Mesenchymal stem cell (in vitro differentiated cells and primary cell): ENCODE measurements at places on chromosomes 11 and 22.

DNA sequence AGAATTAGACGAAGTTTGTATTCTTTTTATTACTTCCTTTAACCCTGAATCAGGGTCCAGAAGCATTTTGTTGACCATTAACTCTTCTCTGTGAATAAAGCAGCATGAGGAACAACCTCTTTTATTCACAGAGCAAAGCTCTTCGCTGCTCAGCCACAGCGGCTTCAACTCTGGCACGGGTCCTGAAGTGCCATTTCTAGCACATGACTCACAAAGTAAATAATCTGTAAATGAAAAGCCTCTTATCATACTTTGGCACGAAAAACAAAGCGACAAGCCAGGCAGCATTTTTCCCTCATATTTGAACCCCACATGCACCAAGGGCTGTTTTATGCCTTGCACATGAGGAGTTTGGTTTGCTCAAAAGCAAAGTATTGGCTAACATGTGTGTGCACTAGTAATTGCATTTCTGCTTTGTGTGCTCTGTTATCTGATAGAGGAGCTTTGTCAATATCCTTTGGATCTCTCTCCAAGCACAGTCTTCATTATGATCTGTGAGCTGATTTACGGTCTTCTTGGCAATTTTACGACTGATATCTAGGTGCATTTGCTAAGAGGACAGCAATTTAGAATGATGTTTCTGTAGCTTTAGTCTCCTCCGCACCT lies 33.0 kb upstream of the APOBEC3A start:
- H3K4me1 ChIP-seq, result peaks cover 9% of the 10 kb centered on the region
- peaks cover 9% of the 10 kb centered on the region for H3K27me3 ChIP-seq
- peak overlapping the region; percentile 89 for H3K27ac ChIP-seq
- H3K36me3 ChIP-seq, result no peaks in the 10 kb centered on the region
- DNase-seq, result peak; percentile 78

- no peak for DNase-seq
- H3K27me3 ChIP-seq, result peaks cover 7% of the 10 kb centered on the region
- H3K4me3 ChIP-seq, result no peak overlapping the region
- H3K27ac ChIP-seq, result no peak overlapping the region
- peaks cover 24% of the 10 kb centered on the region for H3K4me1 ChIP-seq
These were observed 36.5 kb upstream of the CELSR1 start for GRCh38 chr22:46573781-46574437.

DNA sequence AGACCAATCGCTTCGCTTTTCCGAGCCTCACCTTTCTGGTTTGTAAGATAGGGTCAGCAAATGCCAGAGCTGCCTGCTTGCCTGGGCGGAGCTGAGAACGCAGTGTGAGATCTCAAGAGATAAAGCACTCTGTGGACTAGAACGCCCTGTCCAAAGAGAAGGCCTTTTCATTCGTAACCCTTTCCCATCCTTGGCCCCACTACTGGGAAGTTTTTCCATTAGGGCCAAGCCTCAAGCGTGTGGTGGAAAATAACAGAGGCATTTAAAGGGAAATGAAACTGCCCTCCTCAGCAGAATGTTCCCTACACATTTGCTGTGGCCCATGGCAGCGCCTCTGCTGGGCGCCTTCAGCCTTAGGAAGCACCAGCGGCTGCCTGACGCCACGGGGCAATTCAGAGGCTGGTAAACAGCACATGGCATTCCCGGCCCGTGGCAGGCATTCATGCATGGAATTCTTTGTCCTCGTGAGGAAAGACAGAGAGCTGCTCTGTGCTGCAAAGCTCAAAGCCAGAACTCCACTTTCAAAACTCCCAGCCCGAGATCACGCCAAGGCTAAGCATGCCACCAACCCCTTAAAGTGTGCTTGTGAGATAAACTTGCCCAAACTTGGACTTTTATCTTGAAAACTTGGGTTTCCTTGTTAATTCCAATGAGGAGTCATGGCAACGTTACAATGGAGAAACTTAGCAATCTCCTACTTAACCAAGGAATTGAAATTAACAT lies 38.1 kb downstream of the AHNAK start:
- no peaks in the 10 kb centered on the region for H3K36me3 ChIP-seq
- H3K4me3 ChIP-seq, result peak overlapping the region; percentile 54
- H3K4me1 ChIP-seq, result peaks cover 30% of the 10 kb centered on the region
- H3K27me3 ChIP-seq, result no peaks in the 10 kb centered on the region
- peak; percentile 92 for DNase-seq

GRCh38 chr22:49992921-49993648 lies 19.5 kb downstream of the IL17REL start:
- no peak overlapping the region for H3K4me3 ChIP-seq
- no peaks in the 10 kb centered on the region for H3K36me3 ChIP-seq
- H3K27ac ChIP-seq, result no peak overlapping the region
- peaks cover 6% of the 10 kb centered on the region for H3K27me3 ChIP-seq
- peaks cover 7% of the 10 kb centered on the region for H3K4me1 ChIP-seq
- DNase-seq, result peak; percentile 57

DNA sequence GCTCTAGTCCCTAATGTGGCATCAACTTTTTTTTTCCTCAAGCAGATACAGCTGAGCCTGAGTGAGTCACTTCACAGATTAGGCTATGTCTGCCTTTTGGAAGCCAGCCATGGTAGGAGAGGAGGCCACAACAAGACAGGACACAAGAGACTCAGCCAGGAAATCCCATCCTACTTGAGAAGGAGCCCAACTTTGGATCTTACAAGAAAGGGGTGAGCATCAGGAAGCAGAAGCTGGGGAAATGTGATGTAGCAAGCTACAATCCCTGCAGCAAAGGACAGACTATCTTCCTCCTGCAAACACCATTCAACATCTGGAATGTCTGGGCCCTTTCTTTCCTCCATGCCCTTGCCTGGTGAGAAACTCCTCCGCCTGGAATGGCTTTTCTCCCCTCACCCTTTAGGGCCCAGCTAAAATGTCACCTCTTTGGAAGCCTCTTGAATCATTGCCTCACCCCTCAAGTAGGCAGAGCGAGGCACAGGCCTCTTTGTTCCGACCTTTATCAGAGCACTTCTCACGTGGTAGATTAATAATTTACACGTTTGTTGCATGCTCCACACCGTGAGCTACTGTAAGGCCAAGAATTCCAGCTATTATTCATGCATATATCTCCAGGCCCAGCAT lies 156.4 kb upstream of the PITPNB start:
- H3K27me3 ChIP-seq, result no peaks in the 10 kb centered on the region
- peak; percentile 82 for DNase-seq
- H3K4me3 ChIP-seq, result no peak overlapping the region
- H3K36me3 ChIP-seq, result peaks cover 15% of the 10 kb centered on the region
- peaks cover 7% of the 10 kb centered on the region for H3K4me1 ChIP-seq

DNA sequence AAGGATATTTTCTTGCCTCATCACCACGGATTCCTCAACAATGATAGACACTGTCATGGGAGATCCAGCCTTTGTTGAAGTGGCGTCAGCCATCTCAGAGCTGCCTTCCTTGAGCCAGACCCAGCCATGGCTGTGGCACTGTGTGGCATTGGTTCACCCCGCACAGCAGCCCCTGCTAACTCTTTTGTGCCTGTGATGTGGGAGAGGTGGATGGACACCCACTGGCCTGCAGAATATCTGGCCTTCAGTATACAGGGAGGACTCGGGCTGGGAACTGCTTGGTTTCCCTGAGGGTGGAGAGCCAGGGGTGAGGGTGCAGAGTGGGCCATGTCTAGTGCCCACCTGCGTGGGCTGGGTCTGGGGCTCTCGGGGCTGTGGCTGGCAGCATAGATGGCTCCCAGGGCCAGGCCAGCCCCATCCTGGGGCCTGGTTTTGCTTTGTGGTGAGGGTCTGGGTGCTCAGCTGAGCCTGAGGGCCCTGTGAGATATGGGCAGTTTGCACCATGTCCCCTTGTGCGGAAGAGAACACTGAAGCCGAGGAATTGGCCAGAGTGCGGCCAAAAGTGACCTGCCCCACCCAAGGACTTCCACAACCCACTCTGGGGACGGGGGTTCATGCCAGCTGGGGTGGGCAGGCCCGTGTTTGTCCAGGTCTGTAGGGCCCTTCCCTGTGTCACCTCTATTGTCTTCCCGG lies 6.1 kb downstream of the CLDN5 start:
- H3K27ac ChIP-seq, result no peak overlapping the region
- H3K4me1 ChIP-seq, result peaks cover 2% of the 10 kb centered on the region

DNA sequence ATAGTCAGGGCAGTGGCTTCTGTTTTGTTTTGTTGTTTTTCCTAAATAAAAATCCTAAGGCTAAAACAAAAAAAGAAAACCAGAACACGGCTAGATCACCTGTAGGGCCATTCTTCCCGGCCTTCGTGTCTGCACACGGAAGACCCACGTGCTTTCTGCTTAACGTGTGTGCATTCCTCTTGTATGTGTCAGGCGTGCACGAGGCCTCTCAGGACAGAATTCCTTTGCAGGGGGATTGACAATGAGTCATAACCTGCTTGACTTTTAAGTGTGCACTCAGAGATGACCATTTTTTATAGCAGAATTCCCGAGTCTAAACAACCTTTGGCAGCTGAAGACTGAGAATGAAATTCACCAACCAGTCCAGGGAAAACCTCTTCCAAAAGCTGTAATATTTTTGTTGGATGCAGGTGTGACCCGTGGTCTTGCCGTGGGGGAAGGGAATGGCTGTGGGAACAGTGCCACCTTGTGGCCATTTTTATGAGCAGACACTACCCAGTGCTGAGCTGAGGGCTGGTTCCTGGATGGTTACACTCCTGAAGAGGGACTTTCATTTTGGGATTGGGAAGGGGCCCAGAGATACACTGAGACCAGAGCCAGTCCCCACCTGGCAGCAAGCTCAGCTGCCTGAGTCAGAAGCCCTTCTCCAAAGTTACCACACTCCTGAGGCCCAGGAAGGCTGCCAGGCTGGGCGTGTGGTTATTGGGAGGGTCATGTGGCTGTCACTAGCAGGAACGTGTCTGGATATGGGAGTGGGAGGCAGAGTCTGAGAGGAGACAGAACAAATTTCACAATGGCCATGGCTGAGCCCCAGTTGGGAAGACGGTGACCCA lies 35.7 kb upstream of the DKK3 start:
- peak overlapping the region; percentile 54 for H3K4me3 ChIP-seq
- peaks cover 17% of the 10 kb centered on the region for H3K4me1 ChIP-seq
- DNase-seq, result peak; percentile 97
- peak overlapping the region; percentile 96 for H3K27ac ChIP-seq
- H3K36me3 ChIP-seq, result no peaks in the 10 kb centered on the region
- no peaks in the 10 kb centered on the region for H3K27me3 ChIP-seq

DNA sequence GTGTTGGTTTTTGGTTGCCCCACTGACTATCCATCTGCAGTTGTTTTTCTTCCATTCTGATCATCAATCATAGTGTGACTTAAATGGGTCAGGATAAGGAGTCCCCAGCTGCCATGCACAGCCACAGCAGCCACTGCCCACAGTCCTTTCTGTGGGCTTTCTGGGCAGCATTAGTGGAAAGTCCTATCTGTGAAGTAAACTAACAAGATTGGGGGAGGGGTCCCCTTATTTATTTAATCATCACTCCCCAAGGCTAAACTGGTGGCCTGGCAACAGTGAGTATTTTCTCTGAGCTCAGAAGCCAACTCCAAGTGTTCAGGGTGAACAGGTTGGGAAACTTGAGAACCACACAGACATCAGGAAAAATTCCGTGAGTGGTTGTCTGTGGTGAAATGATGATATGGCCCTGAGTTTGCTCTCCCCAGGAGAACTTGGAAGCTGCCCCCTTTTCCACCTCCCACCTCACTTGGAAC lies 145.0 kb downstream of the CCDC34 start:
- H3K36me3 ChIP-seq, result no peaks in the 10 kb centered on the region
- H3K4me1 ChIP-seq, result peaks cover 14% of the 10 kb centered on the region
- DNase-seq, result peak; percentile 71
- H3K4me3 ChIP-seq, result no peak overlapping the region

GRCh38 chr11:13207665-13208594 lies 69.7 kb upstream of the BMAL1 start:
- no peaks in the 10 kb centered on the region for H3K36me3 ChIP-seq
- peak overlapping the region; percentile 66 for H3K4me3 ChIP-seq
- peak; percentile 89 for DNase-seq
- H3K27ac ChIP-seq, result peak overlapping the region; percentile 43
- H3K27me3 ChIP-seq, result no peaks in the 10 kb centered on the region
- peaks cover 10% of the 10 kb centered on the region for H3K4me1 ChIP-seq

- H3K27me3 ChIP-seq, result no peaks in the 10 kb centered on the region
- no peak overlapping the region for H3K4me3 ChIP-seq
- DNase-seq, result peak; percentile 67
- H3K4me1 ChIP-seq, result peaks cover 4% of the 10 kb centered on the region
These were observed 34.1 kb downstream of the MB start for GRCh38 chr22:35582861-35583670.

DNA sequence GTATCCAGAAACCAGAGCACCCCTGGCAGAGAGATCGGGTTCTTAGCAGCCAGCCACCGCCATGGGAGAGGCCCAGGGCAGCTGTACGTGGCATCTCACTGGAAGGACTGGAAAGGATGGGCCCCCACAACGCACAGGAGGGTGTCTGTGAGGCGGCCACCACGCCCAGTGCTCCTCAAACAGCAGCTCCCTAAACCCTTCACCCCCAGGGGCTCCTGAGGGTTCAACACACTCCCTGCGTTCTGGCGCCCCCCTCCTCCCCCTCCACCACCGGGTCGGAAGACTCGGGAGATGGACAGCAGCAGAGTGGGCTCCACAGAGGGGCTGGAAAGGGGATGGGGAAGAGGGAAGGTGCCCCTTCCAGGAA lies 1.1 kb downstream of the MAPK12 start:
- peak overlapping the region; percentile 82 for H3K4me3 ChIP-seq
- H3K27me3 ChIP-seq, result peaks cover 10% of the 10 kb centered on the region
- H3K4me1 ChIP-seq, result peaks cover 37% of the 10 kb centered on the region

DNA sequence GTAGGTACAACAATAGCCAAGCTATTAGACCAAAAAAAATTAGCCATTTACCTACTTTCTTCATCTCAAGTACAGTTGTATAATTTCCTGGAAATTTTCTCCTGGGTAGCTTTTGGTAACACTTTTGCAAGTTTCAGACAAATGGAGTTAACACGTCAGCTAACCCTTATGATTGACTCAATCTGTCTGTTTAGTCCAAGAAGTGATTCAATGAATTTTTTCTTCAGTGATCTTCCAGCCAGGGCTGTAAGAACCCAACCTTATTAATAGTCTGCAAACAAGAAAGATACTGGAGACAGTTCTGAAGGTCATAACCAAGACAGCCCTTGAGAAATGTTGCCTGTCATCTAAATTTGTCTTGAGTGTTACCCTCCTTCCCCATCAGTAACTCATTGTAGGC lies 30.1 kb upstream of the FIBIN start:
- H3K36me3 ChIP-seq, result no peaks in the 10 kb centered on the region
- H3K27me3 ChIP-seq, result no peaks in the 10 kb centered on the region
- no peak for DNase-seq
